ENCODE measurements at places on chromosomes 4 and X.

DNA sequence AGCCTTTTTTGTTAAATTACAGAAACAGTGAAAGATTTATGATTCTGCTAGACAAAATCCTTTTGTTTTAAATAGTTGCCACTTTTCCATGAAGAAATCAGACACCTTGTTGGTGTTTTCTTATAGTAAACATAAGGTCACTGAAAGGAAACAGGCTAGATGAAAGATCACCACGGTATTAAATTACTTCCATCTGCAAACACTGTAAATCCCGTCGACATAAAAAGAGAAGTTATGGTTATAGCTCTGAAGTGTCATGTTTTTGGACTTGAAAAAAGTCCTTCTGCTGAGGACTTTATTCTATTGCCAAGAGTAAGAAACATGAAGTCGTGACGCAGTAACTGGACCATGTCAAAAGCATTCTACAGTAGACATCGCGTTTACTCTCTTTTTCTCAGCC is 567.6 kb upstream of the SLIT2 start:
- no peak for DNase-seq

GRCh38 chrX:12548746-12549145 is 242.5 kb upstream of the PRPS2 start:
- no peak for DNase-seq

DNA sequence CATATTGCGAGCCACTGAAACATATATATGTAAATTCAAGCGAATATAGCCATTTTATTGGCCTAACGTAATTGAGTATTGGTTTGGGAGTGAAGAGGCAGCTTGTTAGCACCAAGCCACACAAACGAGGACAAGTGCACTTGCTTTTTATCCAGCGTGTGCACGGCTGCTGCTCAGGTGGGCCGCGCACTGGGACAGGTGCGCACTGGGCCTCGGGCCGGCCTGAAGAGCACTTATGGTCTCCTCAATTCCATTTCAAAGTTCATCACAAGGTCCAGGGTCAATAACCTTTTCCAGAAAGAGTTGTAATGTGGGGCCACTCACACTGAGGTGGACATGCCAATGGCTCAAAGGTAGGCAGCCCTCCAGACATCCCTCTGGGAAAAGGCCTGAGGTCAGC is 95.9 kb downstream of the ATP8A1 start:
- DNase-seq: no peak

DNA sequence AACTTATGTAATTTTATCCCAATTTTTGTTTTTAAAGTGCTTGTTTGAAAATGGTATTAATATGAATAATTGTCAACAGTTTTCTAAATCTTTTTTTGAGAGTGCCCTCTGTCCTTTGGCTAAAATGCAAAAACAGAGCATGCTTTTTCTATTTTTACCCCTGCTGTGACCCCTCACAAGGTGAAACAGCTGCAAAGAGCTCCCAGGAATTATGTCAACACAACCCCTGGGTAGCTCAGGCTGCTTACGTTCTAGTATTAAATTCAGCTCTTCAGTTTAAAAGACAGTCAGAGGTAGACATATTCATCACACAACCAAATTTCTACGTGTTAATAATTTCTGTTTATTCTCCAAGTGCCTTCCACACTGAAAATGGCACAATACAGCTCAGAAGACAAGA is 367.5 kb downstream of the PRDM5 start:
- DNase-seq: no peak

GRCh38 chr4:56757261-56757746 is 64.2 kb downstream of the SPINK2 start:
- DNase-seq: no peak

GRCh38 chr4:112316360-112316759 is 19.2 kb downstream of the ALPK1 start:
- DNase-seq: no peak

- no peak for DNase-seq
Observed at GRCh38 chr4:172287117-172287516, 473.9 kb downstream of the GALNTL6 start.

GRCh38 chrX:40281336-40282005 is 183.7 kb upstream of the BCOR start:
- DNase-seq: no peak

DNA sequence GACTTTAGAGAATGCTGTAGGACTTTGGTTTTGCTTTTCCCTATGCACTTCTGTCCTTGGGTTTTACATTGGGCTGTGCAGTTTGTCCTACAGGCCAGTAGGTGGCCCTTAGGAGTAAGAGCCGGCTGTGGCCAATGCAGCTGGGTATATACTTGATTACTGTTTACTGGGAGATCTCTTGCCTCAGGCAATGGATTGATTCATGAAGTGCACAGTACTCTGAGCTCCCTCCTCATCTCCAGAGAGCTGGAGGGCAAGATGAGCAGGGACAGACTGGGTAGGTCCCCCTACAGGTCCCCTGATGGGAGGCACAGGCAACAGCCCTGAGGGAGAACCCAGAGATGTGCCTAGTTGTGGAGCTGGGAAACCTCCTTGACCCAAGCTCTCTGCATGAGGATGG is 103.8 kb upstream of the QRFPR start:
- no peak for DNase-seq

GRCh38 chrX:10278716-10279115 is 121.9 kb downstream of the CLCN4 start:
- no peak for DNase-seq

DNA sequence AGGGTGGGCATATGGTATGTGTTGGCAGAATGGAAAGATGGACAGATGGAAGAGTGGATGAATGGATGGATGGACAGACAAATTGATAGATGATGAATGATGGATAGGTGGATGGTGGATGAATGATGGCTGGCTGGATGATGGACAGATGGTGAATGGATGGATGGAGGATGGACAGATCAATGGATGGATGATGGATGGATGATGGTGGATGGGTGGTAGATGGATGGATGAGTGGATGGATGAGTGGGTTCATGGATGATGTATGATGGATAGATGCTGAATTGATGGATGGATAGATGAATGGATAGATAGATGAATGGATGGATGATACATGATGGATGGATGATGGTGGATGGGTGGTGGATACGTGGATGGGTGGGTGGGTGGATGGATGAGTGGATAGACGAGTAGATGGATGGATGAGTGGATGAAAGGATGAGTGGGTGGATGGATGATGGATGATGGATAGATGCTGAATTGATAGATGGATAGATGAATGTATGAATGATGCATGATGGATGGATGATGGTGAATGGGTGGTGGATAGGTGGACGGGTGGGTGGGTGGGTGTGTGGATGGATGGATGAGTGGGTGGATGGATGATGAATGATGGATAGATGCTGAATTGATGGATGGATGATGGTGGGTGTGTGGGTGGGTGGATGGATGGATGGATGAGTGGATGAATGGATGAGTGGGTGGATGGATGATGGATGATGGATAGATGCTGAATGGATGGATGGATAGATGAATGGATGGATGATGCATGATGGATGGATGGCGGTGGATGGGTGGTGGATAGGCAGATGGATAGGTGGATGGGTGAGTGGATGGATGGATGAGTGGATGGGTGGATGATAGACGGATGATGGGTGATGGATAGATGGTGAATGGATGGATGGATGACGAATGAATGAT is 249.6 kb downstream of the AFAP1 start:
- DNase-seq: no peak

GRCh38 chr4:1508161-1509160 is 102.2 kb upstream of the NKX1-1 start:
- no peak for DNase-seq

GRCh38 chr4:73918058-73918457 is 48.9 kb downstream of the CXCL1 start:
- no peak for DNase-seq

DNA sequence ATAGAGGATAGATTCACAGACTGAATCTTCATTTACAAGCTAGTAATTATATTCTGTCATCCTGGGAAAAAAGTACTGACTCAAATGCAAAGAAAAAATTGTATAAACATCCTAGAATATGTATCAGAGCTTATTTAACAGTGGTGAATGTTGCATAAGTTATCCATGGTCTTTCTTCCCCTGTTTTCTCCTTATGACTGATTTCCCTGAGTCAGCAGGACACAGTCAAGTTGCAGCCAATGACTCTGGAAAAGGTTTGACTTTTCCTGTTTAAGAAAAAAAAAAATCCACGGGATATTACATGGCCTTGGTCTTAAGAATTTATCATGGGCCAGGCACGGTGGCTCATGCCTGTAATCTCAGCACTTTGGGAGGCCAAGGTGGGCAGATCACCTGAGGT is 36.5 kb downstream of the INPP4B start:
- no peak for DNase-seq

GRCh38 chr4:31983677-31984076 is 1263.5 kb downstream of the PCDH7 start:
- no peak for DNase-seq

DNA sequence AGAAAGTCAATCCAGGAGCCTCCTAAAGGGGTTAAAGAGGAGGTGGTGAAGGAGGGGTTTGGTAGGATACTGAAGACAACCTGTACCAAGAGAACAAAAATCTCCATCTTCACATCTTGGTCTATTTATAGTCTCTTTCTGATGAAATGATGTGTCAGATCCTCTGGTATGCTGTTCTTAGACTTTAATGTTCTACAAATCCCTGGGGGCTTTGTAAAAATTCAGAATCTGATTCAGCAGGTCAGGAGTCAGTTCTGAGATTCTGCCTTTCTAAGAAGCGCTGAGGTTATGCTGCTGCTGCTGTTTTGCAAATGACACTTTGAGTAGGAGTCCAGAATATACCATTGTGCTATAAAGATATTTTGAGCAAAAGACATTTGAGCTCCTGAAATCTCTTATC is 172.9 kb upstream of the GLRA2 start:
- no peak for DNase-seq

GRCh38 chr4:147777456-147778091 is 45.7 kb downstream of the ARHGAP10 start:
- DNase-seq: no peak

DNA sequence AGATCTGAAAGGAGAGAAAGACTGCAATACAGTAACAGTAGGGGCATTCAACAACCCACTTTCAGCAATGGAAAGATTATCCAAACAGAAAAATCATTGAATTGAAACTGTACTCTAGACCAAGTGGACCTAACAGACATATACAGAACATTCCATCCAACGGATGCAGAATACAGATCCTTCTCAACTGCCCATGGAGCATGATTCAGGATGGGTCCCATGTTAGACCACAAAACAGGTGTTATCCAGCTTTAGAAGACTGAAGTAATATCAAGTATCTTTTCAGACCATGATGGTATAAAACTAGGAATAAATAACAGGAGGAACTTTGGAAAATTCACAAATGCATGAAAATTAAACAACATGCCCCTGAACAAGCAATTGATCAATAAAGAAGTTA is 567.2 kb upstream of the MAGEB2 start:
- DNase-seq: no peak

DNA sequence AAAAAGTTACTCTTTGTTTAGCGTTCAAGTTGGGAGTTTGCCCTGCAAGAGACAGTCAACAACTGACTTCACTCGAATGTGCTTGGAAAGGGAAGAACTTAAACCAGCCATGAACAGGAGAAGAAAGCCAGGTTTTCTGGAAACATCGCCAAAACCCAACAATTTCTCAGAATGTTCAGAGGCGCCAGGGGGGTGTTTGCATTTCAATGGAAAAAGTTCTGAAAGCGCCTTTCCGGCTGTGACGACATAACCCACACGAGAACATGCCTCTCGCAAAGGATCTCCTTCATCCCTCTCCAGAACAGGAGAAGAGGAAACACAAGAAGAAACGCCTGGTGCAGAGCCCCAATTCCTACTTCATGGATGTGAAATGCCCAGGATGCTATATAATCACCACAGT is 78.1 kb upstream of the ADGRA3 start:
- no peak for DNase-seq

- no peak for DNase-seq
Observed at GRCh38 chrX:106363214-106363613, 195.1 kb downstream of the PWWP3B start.

- DNase-seq: no peak
Observed at GRCh38 chr4:105894660-105895582, at the start of gene NPNT. Gene NPNT (plus strand): TSS chr4:105895471. CDS start chr4:105895653, 182 bp downstream.

GRCh38 chr4:110527156-110527555 is 51.2 kb downstream of the ENPEP start:
- no peak for DNase-seq

GRCh38 chrX:72133851-72134546 is 2.3 kb upstream of the RTL5 start:
- DNase-seq: no peak

DNA sequence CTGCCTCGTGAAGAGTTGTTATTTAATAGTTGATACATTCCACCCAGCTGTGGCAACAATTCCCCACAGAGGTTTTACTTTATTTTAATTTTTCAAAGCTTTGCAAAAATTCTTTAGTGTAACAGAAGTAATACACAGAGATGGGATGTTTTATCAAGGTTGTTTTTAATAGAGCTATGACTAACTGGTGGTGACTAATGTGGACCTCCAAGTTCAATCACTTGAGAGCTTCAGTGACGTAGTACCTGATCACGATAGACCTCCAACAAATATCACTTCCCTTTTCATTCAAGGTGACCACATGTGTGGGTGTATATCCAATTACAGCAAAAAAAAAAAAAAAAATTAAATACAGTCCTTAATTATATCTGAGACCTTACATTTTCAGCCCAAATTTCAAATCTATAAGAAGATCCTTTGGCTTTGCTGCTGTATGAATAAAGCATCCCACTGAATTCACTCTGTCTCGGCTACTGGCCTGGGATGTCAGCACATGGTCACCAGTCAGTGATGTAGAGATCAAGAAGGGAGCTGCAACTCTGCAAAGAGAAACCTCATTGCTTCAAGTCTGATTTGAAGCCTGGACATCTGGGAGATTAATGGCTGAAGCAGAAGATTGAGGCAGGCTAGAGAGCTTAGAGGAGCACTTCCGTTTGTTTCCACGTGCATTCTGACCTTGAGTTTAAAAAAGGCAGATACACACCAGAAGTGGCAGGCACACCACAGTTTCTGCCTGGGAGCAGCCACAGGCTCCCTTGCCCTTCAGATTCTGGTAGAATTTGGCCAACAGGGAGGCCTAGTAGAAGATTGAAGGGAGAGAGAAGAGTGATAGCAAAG is 345.9 kb upstream of the NOCT start:
- no peak for DNase-seq

DNA sequence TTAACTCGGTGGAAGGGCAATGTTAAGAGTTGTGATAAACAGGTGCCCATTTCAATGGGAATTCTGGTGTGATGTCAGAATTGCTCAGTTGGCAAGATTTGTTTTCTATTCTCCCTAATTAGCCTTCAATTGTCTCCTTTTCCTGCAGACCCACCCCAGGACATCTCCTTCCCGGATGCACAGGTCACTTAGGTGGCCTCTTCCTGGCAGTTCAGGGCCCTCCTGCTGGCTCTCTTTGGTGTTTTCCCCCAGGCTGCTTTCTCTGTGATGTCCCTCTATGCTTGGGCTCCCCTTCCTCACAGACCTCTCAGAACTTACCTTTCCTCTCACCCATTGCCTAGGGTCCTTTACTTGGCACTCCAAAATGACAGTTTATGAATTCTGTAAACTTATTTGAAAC is 126.3 kb downstream of the GPAT3 start:
- no peak for DNase-seq

DNA sequence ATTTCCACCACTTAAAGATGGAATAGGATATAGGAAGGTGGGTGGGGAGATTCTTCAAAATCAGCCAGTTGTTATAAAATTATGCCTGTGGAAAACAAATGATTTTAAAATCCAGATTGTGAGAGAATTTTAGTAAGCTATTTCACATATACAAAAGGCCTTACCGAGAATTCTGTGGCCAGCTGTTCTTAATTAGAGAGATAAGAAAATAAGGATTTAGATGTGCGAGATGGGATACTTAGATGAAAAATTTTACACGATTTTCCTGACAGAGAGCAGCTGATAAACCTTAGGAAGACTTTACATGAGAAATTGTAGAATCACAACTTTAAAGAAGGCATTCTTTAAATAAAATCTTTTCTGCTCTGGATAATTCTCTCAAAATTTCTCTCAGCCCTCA is 94.5 kb upstream of the IQCM start:
- no peak for DNase-seq

GRCh38 chr4:112206431-112206830 is 25.2 kb upstream of the AP1AR start:
- DNase-seq: no peak
